AG09309 (cell line): ENCODE measurements at places on chromosomes 5 and 9.

DNA sequence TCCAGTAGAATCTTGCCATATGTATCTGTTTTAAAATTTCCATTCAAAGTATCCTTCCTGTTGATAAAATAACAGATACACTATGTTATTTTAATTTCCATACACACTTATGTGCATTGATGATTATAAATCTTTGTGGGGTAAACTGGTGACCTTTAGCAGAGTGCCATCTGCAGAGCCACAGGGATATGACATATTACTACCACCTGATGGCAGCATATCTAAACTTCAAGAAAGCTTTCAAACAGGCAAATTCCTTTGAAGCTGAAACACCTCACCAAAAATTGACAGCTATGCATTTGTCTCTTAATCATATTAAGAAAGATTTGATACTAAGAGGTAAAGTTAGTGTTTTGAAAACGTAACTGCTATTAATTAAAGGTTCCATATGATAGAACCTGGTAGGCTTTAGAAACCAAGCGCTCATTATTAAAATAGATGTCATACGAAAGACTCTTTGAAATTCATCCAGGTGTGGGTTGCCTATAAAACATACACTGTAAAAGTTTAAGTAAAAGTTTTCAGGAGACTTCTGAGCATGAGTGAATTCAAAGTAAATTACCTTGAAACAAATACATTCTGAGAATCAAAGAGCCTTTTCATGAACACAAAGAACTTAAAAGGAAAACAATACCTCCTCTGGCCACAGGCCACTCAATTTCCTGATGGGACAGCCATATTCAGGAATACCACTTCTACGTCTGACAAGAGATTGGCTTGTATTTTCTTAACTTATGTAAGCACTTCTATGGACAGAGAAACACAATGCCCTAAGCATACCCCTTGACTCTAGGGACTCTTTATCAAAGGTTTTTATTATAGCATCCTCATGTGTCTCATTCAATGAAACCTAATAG is 93.3 kb downstream of the KIAA0825 start:
- no peak for DNase-seq

DNA sequence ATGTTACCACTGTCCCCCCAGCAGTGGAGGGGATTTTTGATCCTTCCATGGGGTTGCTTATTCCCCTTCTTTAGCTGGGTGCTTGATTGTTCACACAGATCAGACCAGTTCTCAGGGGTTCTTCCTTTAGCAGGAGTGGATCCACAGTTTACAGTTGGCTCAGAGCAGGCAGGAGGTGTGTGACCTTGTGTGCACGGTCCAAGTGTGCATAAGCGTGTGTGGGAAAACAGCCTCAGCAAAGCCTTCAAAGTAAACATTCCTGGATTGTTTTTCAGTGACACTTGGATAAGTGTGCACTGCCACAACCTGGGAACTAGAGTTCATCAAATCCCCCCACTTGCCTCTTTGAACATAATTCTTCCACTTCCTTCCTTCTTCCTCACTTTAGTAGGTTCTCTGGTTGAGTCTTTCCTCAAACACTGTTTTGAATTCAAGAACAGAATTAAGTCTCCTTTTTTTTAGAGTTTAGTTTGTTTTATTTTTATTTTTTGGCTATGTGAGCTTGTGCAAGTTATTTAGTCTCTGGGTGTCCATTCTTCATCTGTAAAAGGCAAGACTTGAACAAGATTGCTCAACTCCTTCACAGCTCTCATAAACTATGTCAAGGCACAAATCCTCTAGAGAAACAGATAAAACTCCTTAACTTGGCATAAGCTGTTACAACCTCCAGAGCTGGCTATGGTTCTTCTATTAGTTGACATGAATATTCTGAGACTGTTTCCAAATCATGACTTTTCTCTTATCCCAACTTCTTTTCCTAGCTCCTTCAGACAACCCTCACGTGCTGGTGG is 78.0 kb downstream of the OSMR start:
- DNase-seq = peak; percentile 66

DNA sequence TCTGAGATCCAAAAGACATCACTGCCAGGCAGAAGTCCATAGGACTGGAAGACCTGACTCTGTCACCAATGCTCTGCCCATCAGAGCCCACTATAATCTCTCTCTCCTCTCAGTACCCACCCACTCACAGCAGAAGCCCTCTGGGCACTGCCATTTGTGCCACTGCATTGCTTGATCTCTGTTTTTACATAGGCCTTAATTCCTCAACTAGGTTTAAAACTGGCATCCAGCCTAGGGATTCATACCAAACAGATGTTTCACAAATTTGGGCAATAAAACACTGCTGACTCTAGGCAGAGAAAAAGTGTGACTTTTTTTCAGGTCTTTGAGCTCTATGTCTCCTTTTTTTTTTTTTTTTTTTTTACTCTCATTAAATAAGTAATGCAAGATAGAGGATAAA is 91.1 kb upstream of the RANBP3L start:
- peak; percentile 64 for DNase-seq

- DNase-seq = peak; percentile 10
Observed at GRCh38 chr9:95980262-95981125, 105.0 kb downstream of the ERCC6L2 start.

GRCh38 chr5:160260881-160261815 is 31.8 kb downstream of the FABP6 start:
- peak; percentile 4 for DNase-seq

DNA sequence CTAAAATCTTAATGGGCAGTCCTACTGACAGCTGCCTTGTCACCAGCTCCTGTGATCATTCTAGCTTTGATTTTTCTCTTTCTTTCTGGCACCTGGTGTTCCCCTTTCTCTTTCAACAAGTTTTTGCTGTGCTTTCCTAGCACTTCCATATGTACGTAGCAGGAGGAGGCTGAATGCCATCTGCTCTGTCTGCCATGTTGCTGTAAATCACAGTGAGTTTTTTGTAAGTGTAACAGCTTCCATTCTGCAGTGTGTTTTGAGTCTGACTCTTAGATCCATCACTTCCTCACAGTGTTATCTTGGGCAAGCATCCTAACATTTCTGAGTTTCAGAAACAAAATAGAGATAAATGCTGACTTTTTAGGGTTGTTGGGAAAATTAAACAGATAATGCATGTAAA is 247.9 kb downstream of the DOCK8 start:
- no peak for DNase-seq

DNA sequence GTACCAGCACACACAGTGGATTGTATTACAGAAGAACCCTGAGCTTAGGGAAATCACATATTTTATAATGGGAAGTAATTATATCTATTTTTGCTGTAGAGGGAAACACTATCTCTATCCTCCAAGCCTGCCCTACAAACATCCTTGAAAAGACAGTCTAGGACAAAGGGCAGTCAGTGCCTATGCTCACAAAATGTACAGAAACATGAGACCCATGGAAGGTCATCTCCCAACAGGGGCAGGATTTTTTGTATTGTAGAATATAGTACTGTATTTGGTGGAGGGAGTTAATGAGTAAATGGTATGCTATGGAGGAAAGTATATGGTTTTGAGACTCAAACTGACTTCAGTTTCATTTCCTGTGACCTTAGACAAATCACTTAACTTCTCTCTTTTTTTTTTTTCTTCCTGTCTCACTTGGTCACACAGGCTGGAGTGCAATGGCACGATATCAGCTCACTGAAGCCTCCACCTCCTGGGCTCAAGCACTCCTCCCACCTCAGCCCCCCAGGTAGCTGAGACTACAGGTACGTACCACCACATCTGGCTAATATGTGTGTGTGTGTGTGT is 5.8 kb upstream of the RAB14 start:
- DNase-seq = no peak

DNA sequence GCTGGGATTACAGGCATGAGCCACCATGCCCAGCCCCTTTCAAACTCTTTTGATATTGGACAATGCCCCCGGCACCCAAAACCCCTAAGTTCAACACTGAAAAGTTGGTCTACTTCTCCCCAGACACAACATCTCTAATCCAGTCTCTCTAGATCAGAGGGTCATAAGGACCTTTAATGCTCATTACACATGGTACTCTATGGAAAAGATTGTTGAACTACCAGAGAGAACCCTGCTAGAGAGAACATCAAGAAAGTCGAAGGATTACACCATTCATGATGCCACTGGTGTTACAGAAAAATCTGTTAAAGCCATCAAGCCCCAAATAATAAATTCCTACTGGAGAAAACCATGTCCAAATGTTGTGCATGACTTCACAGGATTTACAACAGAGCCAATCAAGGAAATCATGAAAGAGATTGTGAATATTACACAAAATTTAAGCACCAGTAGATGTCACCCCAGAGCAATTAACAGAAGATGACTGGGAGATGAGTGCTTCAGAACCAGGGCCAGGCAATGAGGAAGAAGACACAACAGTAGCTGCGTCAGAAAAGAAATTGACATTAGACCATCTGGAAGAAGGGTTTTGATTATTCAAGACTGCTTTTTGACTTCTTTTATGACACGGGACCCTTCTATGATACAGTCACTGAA is 28.3 kb upstream of the NIPAL4 start:
- DNase-seq = peak; percentile 41

- no peak for DNase-seq
Observed at GRCh38 chr5:79529110-79529509, 15.2 kb upstream of the HOMER1 start.

GRCh38 chr5:113058269-113058668 is 81.7 kb downstream of the DCP2 start:
- DNase-seq = no peak

- no peak for DNase-seq
Observed at GRCh38 chr5:58312299-58312698, 147.6 kb downstream of the PLK2 start.

GRCh38 chr9:92353051-92353450 is 27.3 kb downstream of the CENPP start:
- DNase-seq = no peak

- DNase-seq = no peak
Observed at GRCh38 chr5:133853646-133854365, 114.6 kb downstream of the C5orf15 start.

GRCh38 chr9:133478851-133479711 is at the start of gene SLC2A6:
Gene SLC2A6, minus strand, starts transcription at chr9:133479099. Its CDS starts 40 bp downstream, at chr9:133479059.
- DNase-seq = no peak

DNA sequence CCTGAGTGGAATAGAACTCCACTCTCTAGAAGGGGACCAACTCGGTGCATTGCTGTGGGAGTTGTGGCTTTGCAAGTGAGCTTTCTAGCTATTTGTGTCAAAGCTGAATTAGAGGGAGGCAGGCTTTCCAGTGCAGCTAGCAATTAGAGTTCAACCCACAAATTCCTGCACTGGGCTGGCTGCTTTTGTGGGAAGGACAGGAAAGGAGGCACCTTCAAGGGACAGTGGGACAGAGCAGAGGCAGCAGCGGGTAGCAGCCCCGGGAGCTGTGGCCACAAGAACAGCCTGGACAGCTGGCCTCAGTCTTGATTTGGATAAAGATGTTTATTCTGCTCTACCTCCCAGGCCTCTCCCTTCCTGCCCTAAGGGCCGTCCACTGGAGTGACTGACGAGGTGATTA is 83.7 kb upstream of the SLIT3 start:
- DNase-seq = no peak

DNA sequence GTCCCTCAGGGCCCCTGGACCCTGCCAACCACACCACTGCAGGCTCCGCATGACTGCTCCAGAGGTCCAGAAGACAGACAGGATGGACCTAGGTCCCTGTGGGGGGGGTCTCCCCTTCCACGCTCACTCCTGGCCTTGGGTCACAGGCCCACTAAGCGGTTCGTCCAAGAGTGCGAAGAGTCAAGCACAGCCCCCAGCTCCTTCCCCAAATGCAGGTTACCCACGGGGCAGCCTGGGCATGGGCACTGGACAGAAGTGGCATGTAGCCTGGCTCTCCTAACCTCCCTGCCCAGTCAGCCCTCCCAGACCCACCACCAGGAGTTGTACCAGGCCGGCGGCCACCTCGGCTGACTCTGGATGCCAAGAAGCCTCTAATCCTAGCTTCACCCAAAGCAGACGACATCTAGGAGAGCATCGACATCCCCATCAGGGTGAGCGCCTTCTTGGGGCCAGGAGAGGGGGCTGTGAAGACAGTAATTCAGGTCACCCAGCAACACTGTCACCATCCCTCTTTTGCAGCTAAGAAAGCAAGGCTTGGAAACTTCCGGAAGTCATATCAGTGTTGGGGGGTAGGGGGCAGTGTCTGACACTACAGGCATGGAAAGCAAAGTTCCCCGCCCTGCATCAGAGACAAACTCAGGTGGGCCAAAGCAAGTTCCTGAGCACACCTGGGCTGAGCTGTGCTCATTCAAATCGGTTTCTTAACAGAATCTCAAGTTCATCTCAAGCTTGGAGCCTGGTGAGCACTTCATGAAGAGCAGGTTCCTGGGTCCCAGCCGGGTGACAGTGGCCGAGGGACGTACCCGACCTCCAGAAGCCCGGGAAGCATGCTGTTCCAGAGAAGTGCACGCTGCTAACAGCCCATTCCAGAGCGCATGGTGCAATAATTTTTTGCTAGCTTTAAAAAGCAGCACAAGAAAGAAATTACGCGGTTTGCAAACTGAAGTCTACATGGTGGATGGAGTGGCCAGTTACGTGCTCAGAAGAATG is 68.7 kb downstream of the SEMA4D start:
- no peak for DNase-seq

DNA sequence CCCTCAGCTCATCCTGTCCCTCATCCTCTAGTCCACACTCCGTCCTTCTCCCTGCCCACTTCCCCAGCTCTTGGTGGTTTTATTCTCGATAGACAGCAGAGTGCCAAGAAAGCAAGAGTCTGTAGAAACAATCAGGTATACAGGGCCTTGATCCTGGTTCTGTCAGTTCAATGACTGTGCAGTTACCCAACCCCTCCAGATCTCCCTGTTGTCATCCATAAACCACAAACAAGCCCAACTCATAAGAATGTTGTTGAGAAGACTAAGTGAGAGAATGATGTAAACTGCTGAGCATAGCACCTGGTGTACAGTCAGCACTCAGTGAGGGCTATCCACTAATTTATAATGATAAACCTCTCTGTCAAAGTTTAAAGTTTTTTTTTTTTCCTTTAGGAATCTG is 31.3 kb downstream of the ISL1 start:
- no peak for DNase-seq

GRCh38 chr9:75128535-75128934 is 40.2 kb downstream of the OSTF1 start:
- no peak for DNase-seq

- DNase-seq = no peak
Observed at GRCh38 chr9:27428551-27428950, 95.5 kb upstream of the IFNK start.

DNA sequence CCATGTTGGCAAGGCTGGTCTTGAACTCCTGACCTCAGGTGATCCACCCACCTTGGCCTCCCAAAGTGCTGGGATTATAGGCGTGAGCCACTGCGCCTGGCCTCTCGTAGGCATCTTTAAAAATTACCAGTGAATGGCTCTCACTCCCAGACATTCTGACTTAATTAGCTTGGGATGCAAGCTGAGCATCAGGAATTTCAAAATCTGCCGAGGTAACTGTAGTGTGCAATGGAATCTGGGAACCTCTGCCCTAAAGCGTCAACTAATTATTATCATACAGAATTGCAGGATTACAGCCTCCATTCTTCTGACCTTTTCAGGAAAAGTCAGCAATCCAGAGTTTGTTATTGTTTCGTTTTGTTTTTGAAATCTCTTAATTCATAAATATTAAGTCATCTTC is 213.4 kb upstream of the DMAC1 start:
- DNase-seq = no peak

GRCh38 chr9:76552751-76553455 is 93.9 kb downstream of the GCNT1 start:
- no peak for DNase-seq
